NB4 (cell line): ENCODE measurements at places on chromosomes 2 and 18.

DNA sequence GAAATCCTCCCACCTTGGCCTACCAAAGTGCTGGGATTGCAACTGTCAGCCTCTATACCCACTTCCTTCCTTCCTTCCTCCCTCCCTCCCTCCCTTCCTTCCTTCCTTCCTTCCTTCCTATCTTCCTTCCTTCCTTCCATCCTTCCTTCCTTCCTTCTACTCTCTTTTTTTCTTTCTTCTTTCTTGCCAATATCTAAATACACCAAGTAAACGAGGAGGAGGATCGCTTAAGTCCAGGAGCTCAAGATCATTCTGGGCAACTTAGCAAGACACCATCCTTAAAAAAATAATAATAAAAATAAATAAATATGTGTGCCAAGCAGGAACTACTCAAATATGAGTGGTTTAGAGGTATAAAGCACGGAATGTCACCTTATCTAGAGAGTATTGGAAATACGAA lies 249.4 kb upstream of the TRIB2 start:
- no peak for DNase-seq

DNA sequence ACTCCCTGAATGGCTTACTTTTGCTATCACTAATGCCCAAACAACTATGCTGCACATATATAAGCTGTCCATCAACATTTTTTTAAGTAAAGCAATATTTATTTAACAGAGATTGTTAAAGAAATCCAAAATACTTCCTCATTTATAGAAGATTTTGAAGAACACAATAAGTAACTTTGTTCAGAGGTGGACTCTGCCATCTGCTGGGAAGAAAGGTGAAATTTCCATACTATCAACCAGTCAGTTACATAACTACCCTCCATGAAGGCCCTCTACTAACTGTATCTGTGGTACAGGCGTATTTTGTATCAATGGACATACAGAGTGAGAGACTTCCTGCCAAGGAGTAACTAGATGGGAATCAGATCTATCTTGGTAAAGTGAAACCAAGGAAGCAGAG lies 106.0 kb downstream of the DTNB start:
- DNase-seq, result peak; percentile 75

GRCh38 chr2:19158896-19159295 lies 199.5 kb downstream of the OSR1 start:
- DNase-seq, result no peak

GRCh38 chr2:152437276-152438108 lies 102.5 kb downstream of the FMNL2 start:
- no peak for DNase-seq

DNA sequence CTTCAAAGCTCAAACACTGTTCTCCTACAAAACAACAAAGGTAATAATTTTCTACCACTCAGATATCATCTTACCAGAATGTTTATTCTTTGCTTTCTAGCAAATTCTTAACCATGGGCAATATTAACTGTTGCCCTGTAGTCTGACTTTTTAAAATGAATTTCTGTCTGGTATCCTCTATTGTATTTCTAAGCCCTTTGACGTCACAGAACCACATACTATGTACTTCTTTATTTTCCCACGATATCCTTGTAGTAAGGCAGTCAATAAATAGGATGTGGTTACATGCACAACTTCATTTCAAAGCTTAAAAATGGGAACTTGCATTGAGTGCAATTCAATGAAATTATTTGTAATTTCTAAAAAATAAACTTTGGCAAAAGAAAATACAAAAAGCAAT lies 58.7 kb downstream of the THADA start:
- peak; percentile 39 for DNase-seq

DNA sequence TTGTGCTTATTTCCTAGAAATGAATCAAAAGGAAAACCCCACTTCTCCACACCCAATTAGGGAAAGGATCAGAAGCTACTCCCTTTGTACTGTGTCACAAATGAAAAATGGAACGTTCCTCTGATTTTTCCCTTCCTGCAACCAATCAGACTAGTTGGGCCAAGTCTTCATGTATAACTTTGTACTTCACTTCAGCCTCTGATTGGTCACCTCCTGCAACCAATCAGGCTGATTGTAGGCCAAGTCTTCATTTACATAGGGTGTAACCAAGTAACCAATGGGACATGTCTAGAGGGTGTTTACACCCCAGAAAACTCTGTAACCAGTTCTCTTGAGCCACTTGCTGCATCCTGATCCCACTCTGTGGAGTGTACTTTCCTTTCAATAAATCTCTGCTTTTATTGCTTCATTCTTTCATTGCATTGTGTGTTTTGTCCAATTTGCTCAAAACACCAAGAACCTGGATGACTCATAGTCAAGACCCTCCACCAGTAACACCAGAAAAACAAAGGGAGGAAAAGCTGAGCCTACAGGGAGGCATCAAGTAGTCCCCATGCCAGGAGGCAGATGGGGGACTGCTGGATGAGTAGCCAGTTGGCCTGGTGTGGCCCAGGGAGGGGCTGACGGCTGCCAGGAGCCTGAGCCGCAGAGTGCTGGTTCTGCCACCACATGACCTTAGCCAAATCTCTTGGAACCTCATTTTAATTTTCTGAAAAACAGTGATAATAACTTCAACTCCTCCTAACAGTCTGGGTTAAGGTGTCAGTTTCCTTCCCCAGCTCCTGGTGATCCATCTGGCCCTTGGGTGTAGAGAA lies 46.1 kb downstream of the SOWAHC start:
- DNase-seq, result peak; percentile 25

DNA sequence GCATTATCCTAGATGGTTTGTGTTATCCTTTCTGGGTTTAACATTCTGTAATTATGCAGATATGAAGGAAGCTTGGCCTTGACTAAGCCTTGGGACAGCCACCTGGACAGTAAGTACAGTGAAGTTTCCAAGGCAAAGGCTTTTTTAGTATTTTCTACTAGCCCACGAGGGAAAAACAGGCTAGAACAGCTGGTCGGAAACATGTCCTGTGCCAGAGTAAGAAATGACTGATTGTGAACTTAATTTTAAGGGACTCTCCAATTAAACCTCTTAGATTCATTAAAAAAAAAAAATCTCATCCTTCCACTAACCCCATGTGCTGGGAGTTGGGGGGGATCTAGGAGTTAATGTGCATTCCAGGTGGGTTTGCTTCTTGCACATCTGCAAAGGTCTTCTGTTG lies 720.8 kb downstream of the SLC4A3 start:
- no peak for DNase-seq

GRCh38 chr2:46812361-46813019 lies 103.1 kb downstream of the MCFD2 start:
- DNase-seq, result no peak

- no peak for DNase-seq
These were observed 3.8 kb downstream of the AFG3L2 start for GRCh38 chr18:12373116-12373770.

- DNase-seq, result no peak
These were observed 101.7 kb upstream of the ALPP start for GRCh38 chr2:232276733-232277313.

DNA sequence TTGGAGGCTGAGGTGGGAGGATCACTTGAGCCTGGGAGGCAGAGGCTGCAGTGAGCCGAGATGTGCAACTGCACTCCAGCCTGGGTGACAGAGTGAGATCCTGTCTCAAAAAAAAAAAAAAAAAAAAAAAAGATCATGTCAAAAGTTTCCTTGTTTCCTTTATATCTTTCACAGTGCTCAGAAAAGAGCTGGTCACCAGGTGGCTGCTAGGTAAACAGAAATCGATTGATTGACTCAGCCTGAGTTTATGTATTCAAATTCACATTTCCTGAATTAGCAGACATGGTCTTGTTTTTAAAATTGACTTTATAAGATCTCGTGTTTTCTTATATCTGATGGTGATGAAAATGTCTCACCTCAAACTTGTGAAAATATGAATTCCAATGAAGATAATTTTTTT lies 261.8 kb upstream of the FANCL start:
- no peak for DNase-seq

GRCh38 chr2:15732341-15733077 lies 140.8 kb downstream of the DDX1 start:
- DNase-seq, result no peak

DNA sequence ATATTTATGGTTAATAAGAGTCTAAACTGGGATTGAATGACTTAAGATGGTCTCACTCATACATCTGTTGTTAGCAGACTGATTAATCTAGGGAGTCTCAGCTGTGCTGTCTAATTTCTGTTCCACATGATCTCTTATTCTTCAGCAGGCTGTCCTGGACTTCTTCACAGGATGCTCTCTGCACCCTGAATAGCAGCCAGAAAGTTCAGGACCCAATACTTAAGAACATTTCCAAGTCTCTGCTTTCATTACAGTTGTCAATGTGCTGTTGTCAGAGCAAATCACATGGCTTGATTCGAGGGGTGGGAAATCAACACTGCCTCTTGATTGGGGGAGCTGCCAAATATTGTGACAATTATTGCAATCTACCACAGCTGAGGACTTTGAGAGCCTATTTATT lies 627.1 kb upstream of the SLC8A1 start:
- no peak for DNase-seq

DNA sequence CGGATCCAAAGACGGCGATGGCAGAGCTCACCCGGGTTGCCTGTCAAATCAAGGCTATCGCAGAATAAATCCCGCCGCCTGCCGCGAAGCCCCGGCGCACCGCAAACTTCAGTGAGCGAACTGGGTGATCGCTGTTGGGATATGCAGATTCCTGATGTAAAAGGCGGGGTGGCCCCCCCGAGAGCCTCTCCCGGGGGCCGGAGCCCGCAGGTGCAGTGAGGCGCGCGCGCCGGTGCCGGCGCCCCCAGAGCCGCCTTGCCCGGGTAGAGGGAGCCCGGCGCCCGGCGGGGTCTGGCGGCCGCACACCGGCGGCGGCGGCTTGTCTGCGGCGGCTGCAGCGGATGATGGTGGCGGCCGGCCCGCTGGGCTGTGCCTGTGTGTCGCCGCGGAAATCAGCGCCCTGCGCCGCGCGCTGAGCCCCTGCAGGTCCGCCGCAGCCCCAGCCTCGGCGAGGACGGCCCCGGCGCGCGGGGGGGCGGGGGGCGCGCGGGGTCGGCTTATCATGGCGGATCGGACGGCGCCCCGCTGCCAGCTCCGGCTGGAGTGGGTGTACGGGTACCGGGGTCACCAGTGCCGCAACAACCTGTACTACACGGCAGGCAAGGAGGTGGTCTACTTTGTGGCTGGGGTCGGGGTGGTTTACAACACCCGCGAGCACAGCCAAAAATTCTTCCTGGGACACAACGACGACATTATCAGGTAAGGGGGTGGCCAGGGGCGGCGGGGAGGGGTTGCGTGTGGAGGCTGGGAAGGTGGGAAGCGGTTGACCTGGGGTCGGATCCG lies 1.3 kb downstream of the EML6 start:
- DNase-seq, result peak; percentile 55

GRCh38 chr18:12543697-12544096 lies 114.2 kb downstream of the SPIRE1 start:
- DNase-seq, result no peak
